ENCODE measurements at places on chromosomes 11 and 22.

GRCh38 chr11:18270102-18270501, 4.0 kb downstream of the SAA1 start:
- no peak for DNase-seq

DNA sequence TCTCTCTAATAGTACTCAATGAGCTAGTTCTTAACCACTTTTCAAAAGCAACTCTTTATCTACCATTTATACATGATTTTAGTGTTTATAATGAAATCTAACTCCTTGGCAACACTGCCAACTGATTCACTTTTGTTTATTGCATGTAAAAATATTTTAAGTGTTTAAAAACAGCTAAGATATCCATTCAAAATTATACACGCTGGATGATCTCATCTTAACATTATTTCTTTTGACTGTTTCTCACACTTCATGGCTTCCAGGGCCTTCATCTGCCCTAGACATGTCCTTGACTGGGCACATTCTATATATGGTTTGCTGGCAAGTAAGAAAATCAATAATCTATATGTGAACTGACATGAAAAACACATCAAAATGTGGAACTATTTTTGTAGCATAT, 414.6 kb upstream of the LUZP2 start:
- no peak for DNase-seq

- DNase-seq, result peak; percentile 61
Measured at GRCh38 chr11:63478896-63479295, 12.1 kb downstream of the PLAAT5 start.

DNA sequence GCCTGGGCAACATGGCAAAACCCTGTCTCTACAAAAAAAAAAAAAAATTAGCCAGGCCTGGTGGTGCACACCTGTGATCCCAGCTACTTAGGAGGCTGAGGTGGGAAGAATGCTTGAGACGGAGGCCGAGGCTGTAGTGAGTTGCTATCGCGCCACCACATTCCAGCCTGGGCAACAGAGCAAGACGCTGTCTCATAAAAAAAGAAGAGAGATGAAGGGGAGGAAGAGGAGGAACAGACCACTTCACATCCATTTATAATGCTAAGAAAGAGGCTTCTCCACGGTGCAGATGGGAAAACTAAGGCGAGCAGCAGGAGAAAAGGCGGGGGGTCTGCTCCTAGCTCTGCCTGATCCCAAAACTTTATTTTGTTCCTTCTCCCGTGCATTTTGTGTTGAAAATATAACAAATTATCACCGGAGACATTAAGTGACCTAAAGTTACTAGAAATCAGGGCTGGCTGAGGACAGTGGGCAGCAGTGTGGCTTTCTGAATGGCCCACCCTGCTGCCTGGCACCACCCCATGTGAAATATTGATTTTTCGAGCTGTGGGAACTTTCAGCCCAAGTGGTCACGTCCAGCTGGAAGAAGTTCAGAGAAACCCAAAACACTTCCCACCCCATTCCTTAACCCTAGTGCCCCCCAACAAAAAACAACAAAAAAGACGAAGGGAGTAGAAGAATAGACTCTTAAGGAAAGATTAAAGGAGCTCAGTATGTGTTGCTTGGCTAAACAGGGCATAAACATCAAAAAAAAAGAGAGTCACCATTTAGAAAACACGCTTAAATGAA, 9.5 kb downstream of the MYH9 start:
- no peak for DNase-seq

DNA sequence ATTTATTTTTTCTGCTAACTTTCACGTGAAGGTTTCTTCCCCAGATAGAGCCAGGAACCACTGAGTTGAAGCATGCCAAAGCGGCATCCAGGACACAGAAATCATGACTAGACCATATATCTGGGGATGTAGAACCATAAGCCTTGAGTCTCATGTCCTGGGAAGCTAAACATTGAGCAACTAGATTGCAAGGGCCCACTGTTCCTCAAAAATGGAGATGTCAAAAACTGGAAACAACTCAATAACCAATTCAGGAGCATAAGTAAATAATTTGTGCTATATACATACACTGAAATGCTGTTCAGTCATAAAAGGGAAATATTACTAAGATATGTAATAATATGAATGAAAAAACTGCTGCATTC, 29.0 kb upstream of the CARD16 start:
- DNase-seq, result no peak

GRCh38 chr11:78213526-78214330, 25.0 kb downstream of the USP35 start:
- no peak for DNase-seq

- DNase-seq, result no peak
Measured at GRCh38 chr11:78954261-78954660, 379.6 kb upstream of the NARS2 start.

- DNase-seq, result peak; percentile 20
Measured at GRCh38 chr22:41917903-41918791, 3.3 kb upstream of the SHISA8 start.

GRCh38 chr11:12069066-12069676, 41.2 kb upstream of the MICAL2 start:
- no peak for DNase-seq

GRCh38 chr22:44463151-44463550, 34.9 kb downstream of the RTL6 start:
- no peak for DNase-seq

- peak; percentile 4 for DNase-seq
Measured at GRCh38 chr11:116931206-116931953, 94.0 kb upstream of the APOA1 start.

- no peak for DNase-seq
Measured at GRCh38 chr11:96122601-96123074, 198.7 kb upstream of the MTMR2 start.

DNA sequence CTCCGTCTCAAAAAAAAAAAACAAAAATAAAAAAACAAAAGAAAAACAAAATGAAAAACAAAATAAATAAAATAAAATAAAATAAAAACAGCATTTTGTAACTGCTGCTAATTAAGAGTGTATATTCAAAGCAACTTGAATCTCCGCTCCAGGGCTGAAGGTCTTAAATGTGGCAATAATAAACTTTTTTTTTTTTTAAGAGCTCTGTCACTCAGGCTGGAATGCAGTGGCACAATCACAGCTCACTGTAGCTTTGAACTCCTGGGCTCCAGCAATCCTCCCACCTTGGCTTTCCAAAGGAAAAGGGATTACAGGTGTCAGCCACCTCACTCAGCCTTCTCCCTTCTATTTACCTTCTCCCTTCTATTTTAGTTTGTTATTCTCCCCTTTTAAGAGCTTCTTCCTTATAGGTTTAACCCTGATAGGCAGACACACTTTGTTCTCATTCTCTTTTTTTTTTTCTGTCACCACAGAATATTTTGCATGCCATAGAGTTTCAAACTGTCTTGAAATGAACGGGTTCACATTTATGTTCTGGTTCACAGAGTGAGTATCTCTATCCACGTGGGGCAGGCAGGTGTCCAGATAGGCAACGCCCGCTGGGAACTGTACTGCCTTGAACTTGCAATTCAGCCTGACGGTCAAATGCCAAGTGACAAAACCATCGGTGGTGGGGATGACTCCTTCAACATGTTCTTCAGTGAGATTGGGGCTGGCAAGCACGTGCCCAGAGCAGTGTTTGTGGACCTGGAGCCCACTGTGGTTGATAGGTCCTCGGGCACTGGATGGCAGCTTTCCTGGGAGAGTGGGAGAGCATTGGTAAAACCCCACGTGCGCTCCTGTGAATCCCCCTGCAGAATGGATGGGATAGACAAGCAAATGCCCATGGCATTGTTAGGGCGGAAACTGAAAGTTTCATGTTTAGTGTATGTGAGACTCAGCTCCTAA, 19.4 kb downstream of the LRRC74B start:
- DNase-seq, result no peak

DNA sequence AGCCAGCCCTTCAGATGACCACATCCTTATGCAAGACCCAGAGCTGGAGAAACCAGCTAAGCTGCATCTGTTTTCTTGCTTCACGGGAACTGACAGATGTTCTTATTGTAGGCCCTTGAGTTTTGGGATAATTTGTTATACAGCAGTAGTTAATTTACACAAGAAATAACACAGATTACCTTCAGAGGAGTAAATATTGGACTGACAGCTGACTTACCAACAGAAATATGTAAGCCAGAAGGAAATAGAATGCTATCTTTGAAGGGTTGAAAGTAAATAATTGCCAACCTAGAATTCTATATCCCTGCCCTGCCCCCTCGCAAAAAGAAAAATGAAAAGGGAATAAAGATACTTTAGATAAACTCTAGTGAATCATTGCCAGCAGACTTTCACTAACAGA, 124.1 kb downstream of the WNT7B start:
- DNase-seq, result no peak

DNA sequence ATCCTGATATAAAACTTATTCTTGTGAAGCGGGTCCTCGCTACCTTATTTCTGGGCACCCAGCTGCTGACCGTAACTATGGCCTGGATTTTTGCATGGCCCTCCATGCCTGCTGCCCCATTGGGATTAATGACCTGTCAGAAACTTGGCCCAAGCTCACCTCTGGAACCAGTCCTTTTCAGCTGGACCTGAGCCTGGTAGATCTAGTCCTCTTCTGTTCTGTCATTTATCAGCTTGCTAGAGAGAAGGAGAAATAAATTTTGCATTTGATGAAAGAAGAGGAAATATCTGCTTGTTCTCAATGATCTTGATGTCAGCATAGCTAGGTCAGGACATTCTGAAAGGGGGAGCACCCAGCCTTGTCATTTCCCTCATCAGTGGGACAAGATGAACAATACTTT, 387.8 kb upstream of the LARGE1 start:
- no peak for DNase-seq

- no peak for DNase-seq
Measured at GRCh38 chr11:95374105-95374504, 143.1 kb upstream of the SESN3 start.

GRCh38 chr11:108593214-108593922, at the start of gene EXPH5:
Gene EXPH5 (minus strand): TSS chr11:108593768. CDS start chr11:108593536, 232 bp downstream.
- peak; percentile 98 for DNase-seq

- DNase-seq, result no peak
Measured at GRCh38 chr11:849104-849824, 6.6 kb downstream of the TSPAN4 start.

GRCh38 chr22:47837703-47838102, 1075.3 kb downstream of the TBC1D22A start:
- no peak for DNase-seq

GRCh38 chr11:12832480-12833224, 158.4 kb downstream of the TEAD1 start:
- no peak for DNase-seq

GRCh38 chr11:119700536-119701346, 28.3 kb downstream of the NECTIN1 start:
- DNase-seq, result no peak

GRCh38 chr22:44576311-44577260, 78.6 kb upstream of the RTL6 start:
- no peak for DNase-seq

GRCh38 chr11:134638796-134639430, 226.9 kb upstream of the B3GAT1 start:
- DNase-seq, result no peak

- DNase-seq, result no peak
Measured at GRCh38 chr11:92225125-92225567, 528 bp downstream of the FAT3 start.

DNA sequence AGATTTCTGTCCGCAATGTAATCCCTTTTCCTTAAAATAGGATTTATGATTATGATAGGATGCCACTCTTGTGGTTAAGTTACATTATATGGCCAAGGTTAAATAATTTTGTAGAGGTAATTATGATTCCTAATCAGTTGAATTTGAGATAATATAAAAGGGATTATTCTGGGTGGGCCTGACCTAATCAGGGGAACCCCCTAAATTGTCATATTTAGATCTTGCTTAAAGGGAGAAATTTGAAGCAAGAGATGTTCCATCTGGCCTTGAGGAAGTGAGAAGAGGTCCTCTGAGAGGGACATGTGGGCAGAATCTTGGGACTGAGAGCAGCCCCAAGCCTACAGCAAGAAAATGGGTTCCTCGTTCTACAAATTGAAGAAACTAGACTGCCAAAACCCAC, 1550.1 kb upstream of the TENM4 start:
- DNase-seq, result no peak

- DNase-seq, result no peak
Measured at GRCh38 chr22:31945971-31946680, 1.8 kb downstream of the YWHAH start.

DNA sequence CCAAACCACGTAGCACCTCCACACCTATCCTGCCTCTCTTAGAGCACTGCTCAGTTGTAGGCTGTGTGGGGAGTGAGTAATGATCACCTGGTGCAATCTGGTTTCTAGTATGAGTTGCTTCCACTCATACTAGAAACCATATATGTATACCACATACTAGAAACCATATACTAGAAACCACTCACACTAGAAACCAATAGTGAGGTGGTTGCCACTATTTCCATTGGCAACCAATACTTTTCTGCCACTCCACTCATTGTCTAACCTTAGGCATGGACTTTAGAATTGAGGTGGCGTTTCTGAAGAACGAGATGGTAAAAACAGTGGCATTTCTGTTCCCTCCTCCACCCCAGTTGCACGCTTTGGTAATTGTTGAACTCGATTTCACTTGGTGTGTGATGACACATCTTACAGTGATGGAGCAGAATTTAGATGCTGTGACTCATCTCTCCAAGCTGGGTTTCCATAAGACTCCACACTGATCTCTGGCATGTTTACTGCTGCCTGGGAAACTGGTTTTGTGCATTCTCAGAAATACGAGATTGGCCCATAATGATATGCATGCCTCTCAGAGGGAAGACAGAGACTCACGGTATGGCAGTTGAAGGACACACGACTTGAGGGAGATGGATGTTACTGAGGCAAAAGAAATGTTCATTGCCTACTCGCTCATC, 82.9 kb downstream of the KIRREL3 start:
- DNase-seq, result no peak

DNA sequence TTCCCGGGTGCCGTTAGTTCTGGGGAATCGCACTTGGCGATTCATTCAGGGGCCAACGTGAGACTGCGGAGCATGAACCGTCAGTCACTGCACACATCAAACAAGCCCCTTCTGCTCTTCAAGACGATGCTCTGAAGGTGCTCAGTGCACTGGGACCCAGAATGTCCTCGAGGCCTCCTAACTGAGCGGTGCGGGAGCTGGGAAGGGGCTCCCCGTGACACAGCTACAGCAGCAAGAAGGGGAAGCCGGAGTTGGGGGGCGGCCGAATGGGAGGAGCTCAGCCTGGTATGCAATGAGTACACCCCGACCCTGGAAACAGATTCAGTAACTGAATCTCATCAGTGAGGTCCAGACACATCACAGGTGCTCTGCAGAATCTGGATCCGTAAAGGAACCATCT, 150.8 kb downstream of the SHANK2 start:
- no peak for DNase-seq

DNA sequence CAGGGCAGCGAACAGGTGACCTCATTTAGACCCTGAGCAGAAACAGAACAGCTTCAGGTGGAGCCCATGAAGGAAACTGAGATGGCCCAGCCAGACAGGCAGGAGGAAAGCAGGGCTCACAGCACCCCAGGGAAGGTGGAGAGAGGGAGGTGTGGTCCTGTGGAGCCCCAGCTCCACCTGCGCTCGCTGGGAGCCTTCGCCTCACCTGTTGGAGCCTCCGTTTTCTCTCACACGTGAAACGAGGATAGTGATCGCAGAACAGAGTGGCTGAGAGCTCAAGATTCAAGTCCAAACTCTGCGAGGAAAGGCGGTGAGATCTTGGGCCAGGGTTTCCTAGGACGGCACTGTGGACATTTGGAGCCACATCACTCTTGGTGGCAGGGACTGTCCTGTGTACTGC, 8.6 kb upstream of the CERK start:
- no peak for DNase-seq

- no peak for DNase-seq
Measured at GRCh38 chr11:128732471-128733277, 38.8 kb downstream of the FLI1 start.
